GM23248 (cell line): ENCODE measurements at places on chromosomes 16 and 17.

DNA sequence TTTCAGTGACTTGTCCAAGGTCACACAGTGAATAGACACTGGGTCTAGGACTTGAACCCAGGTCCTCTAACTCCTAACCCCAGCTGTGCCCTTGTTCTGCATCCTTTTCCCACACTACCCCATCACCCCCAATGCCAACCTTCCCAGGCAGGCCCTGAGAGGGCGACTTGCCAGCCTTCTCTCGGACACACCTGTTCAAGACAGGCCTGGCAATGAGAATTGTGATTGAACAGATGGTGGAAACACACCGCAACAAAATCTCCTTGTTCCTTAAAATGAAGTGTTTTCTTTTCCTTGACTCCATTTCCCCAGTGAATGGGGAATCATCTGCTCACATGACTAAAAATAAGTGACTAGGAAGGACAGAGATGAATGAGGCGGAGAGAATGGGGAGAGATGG, 189.5 kb upstream of the ASIC2 start:
- no peak for DNase-seq

GRCh38 chr17:72318131-72318530, 197.3 kb downstream of the SOX9 start:
- no peak for DNase-seq

DNA sequence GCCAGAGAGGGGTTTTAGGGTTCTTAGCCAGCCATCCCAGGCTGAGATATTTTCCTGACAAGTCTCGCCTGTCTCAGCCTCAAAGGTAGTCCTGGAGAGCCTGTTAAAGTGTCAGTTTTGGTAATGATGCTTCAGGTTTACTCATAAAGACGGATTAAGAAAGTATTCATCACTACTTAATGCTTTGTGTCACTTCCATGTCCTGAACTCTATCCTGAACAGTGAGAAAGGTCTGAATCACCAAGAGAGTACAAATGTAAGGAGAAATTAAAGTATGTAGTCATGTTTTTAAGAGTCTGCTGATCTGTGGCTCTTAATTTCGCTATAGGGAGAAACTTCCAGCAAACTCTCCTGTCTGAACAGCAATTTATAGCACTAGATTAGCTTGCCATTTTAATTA, 14.0 kb downstream of the RPGRIP1L start:
- DNase-seq: peak; percentile 63

DNA sequence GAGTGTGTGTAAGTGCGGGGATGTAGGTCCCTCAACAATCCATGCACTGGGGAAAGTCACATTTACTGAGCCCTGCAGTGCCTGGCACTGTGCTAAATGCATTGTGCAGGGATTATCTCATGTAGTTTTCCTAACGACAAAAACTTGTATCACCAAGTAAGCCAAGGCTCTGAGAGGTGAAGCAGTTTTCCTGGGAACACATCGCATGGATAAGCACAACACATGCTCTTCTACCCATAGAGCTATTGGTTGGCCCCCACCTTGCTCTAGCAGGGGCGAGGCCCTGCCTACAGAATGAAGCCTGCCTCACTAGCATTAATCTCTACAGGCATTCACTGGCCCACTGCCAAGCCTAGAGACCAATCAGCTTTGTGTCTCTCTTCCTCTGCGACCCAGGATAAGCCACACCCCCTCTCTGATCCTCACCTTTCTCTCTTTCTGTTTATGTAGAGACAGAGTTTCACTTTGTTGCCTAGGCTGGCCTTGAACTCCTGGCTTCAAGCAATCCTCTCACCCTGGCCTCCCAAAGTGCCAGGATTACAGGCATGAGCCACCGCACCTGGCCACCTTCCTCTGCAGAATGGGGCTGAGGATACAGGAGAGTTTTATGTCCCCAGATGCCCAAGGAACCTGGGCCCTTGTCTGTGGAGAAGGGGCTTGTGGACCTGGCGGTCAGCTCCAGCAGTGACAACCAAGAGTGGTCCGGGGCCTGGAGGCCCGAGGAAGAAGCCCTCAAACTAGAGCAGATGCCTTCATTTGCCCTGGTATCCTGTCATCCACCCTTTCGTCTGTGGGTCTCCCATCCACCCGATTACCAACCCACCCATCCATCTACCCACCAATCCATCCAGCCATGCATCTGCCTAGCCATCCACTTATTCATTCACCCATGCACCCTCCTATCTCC, 12.8 kb downstream of the CDH16 start:
- no peak for DNase-seq

DNA sequence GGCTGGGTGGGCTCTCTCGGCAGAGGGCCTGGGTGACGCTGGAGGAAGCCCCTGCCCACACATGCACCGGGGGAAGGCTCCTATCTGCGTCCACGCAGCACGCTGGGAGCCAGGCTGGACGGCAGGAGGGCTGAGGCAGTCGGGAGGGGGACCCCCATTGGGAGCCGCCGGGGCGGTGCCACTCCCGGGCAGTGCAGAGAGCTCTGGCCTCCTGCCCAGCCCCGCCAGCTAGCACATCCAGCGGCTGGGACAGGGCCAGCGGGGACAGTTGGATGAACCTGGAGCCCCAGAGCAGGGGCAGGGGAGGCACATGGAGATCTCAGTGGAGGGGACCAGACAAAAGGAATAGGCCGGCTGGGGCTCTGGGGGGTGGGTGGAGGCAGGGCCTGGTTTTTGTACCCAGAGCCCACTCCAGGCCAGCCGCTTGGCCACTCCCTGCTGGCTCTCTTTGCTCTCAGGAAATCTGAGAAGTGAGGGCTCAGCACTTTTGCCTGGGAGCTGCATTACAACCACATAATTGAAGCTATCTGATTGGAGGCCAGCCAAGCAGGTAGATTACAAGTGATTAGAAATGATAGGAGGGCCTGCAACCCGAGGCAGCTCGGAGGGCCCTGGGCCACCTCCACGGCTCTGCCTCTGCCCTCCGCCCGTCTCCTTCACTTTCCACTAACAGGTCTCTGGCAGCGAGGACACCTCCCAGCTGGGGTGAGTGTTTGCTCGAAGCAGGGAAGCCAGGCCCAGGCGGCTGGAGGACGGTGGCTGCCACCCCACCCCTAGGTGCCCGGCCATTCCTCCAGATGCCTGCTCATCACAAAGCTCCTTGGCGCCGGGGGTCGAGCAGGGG, 40.1 kb downstream of the ENGASE start:
- peak; percentile 28 for DNase-seq

DNA sequence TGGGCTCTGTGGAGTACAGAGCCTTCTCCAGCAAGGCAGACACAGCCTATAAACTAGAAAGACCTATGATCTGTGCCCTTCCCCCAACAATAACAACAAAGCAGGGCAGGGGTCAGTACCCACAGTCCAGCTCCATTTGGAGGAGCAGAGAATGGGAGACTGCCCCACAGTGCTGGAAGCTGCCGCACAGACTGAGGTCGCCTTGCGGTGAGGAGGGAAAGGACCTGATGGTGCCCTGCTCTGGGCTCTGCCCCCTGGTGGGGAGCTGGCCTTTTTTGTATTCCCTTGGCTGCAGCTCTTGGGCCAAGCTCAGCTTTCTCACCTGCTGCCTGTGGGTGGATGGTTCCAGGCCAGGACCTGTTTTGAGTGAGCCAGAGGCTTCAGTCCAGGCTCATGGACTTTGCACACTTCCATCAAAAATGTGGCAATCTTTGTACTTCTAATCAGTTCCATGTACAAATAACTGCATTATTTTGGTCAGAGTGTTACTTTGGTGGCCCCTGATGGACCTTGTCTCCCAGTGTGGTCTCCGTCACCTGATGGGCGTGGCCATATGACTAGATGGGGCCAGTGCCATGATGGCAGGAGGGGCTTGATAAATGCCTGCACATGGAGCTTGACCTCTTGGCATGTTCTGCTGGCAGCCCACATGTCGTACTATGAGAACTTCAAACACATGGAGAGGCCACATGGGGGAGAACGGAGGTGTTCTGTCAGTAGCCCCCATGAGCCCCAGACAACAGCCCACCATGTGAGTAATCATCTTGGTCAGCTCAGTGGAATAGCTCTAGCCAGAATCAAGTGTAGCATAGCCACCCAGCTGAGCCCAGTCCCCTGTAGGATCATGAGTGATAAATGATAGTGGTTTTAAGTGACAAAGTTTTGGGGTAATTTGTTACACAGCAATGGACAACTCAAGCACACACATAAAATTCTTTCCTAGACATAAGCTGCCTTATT, 24.2 kb downstream of the B9D1 start:
- peak; percentile 48 for DNase-seq

GRCh38 chr16:76503091-76503490, 225.9 kb downstream of the CNTNAP4 start:
- no peak for DNase-seq

DNA sequence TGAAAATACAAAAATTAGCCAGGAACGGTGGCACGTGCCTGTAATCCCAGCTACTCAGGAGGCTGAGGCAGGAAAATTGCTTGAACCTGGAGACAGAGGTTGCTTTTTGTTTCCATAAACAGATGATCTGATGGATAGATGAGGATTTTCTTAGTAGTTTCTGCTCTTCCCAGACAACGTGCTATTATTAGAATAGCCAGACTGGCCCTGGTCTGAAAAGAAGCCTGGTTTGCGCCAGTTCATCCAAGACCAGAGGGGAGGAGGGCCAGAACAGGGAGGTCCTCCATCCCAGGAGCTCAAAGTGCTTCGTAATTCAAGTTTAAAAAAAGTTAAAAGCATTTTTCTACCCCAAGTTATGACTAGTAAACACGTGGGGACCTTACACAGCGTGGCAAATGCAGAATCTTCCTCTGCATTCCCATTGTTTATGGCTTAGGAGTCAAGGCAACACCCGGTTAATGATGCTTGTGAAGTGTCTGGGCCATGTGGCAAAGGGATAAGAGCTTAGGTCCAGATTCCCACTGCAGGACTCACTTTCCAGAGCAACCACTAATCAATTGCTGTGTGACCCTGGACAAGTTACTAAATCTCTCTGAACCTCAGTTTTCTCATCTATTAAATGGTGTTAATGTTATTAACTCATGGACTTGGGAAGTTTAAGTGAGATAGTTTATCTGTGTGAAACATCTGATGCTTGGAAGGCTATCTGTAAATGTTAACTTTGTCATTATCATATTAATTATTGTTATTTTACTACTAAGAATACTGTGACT, 205.4 kb downstream of the CCDC182 start:
- DNase-seq: no peak

DNA sequence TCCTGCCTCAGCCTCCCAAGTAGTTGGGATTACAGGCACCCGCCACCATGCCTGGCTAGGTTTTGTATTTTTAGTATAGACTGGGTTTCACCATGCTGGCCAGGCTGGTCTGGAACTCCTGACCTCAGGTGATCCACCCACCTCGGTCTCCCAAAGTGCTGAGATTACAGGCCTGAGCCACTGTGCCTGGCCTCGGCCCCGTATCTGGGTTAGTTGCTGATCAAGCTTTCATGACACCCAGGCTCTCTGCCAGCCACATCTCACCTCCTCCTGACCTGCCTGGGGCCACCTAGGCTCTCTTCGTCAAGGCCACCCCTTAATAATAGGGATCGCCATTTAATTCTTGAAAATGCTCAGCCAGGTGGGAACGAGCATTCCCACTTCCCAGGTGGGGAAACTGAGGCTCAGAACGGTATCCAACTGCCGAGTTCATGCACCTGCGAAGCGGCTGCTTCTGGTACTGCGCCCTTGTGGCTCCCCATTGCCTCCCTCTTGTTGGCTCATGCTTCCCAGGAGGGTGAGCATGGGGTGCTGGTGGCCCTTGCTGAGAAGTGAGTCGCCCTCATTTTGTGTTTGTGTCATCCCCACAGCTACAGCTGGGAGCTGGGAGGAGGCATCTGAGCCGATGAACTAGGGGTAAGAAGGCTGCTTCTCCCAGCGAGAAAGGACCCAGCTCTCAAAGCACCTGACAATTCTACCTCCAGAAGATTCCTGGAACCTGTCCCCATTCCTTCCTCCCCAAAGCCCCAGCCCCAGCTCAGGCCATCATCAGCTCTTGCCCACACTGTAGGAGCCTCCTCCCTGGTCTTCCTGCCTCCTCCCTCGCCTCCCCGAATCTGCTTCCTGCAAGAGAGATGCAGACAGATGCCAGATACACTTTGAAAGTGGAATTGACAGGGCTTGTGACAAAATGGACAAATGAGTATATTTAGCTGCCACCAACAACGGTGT, 17.3 kb upstream of the SNN start:
- no peak for DNase-seq

DNA sequence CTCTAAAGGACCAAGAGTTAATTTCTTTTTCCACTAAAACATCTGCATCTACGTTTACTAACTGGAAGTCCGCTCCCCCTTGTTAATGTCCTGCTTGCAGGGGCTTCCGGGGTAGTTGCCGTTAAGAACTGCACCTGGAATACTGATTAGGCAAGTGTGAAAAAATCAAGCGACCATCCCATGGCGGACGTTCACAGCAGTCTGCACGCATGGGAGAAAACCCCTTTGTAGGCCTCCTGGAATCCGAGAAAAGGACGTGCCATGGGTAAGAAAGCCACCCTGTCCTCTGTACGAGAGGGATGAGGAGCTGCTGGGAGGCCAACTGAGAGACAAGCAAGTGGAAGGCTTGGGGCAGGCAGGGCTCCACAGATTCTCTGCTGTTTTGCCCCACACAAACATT, 14.9 kb downstream of the SNN start:
- DNase-seq: no peak

- DNase-seq: peak; percentile 67
Observed at GRCh38 chr17:56679115-56679776, 85.7 kb downstream of the NOG start.

DNA sequence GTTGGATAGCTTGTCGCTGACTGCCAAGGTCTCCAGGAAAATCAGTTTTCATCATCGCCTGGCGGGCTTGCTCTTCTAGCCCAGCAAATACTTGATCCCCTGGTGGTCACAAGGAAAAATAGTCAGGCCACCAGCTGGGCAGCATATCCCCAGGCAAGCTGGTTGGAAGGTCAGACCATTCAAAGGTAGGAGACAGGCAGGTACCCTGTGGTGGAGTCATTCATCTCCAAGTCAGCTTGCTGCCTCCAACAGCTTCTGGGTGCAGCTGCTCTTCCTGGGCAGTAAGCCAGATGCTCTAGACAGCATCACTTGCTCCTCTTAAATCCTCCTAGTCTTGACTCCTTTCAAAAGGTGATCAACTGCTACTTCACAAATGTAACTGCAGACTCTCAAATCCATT, 16.0 kb downstream of the ZNF821 start:
- DNase-seq: no peak

GRCh38 chr17:39929646-39930407, 2.3 kb downstream of the LRRC3C start:
- DNase-seq: peak; percentile 82

- peak; percentile 33 for DNase-seq
Observed at GRCh38 chr17:49994085-49995054, 654 bp downstream of the DLX3 start.
